Stimulated activated CD8-positive, alpha-beta memory T cell treated with anti-CD3 and anti-CD28 coated beads, Interleukin-7, amount 100 ng/mL, for 24 hours (primary cell): ENCODE measurements at places on chromosomes 1 and 21.

- no peak for DNase-seq
Measured at GRCh38 chr1:23118957-23119792, 49.5 kb downstream of the LUZP1 start.

DNA sequence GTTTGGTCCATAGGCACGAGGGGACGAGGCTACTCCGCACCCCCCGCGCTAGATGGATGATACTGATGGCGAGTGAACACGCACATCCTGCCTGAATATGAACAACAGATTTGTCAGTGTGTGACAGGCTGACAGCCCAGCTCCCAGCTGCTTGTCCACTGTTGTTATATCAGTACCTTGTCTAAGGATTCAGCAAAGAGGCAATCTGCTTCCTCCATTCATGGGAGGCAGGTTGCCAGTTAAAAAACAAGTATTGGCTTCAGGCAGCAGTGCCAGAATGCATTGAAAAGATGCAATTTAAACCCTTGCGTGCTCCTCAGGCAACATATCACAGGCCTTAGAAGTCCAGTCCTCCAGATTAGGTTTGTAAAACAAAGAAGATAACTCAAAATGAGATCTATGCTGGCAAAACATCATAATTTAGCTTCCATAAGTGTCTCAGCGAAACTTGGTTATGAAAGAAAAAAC, 223.3 kb downstream of the GPATCH2 start:
- DNase-seq = no peak

GRCh38 chr1:34444516-34444915, 267.8 kb downstream of the C1orf94 start:
- DNase-seq = no peak

GRCh38 chr1:6014130-6014999, 22.1 kb upstream of the NPHP4 start:
- DNase-seq = no peak

DNA sequence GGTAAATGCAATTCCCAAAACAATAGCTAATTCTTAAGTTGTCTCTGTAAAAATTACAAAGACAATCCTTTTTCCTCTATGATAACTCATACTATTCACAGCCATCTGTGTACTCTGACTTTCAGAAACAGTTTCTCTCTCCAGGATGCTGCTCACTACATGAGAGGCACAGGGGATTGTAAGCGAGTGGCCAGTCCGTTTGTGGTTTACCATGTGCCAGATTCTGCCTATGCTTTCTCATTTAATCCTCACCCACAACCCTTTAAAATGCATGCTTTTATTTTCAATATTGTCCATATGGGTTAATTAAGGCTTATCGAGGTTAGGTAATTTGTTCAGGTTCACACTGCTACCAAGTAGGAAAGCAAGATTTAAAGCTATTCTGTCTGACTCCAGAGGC, 23.0 kb downstream of the RGS1 start:
- no peak for DNase-seq

- no peak for DNase-seq
Measured at GRCh38 chr1:111535256-111536191, 32.1 kb upstream of the ADORA3 start.

DNA sequence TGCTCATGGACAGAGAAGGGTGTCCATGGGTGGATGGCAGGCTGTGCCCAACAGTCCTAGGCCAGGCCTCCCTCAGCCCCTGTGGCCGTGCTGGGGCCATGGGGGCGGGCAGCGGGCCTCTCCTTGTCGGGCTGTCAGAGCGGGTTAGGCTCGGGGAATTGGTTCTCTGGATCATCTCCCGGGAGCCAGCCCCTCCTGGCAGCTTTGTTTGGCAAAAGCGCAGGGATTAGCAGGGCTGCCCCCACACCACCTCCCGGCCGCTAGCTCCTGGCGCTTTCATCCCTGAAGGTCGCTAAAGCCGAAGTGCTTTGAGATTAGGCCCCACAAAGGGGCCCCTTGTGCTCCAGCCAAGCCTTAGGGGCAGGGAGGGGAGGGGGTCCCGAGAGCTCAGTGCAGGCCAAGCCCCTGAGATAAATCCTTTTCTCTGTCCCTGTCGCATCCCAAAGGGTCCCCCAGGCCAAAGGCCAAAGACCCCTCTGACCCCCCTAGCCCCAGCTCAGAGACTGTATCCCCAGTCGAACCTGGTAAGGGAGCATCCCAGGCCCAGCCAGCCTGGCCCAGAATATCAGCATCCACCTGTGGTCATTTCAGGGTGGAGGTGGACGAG, 9.8 kb upstream of the DMBX1 start:
- DNase-seq = no peak
